ENCODE measurements at places on chromosomes 7 and 10. TPM values are rescaled to one million over a fixed set of nuclear protein-coding genes. Genes with fewer than 3 reads are reported as not detected.

DGKB gene
- total RNA-seq = 0.75 TPM

TMEM270 gene
- total RNA-seq = not detected

DNA sequence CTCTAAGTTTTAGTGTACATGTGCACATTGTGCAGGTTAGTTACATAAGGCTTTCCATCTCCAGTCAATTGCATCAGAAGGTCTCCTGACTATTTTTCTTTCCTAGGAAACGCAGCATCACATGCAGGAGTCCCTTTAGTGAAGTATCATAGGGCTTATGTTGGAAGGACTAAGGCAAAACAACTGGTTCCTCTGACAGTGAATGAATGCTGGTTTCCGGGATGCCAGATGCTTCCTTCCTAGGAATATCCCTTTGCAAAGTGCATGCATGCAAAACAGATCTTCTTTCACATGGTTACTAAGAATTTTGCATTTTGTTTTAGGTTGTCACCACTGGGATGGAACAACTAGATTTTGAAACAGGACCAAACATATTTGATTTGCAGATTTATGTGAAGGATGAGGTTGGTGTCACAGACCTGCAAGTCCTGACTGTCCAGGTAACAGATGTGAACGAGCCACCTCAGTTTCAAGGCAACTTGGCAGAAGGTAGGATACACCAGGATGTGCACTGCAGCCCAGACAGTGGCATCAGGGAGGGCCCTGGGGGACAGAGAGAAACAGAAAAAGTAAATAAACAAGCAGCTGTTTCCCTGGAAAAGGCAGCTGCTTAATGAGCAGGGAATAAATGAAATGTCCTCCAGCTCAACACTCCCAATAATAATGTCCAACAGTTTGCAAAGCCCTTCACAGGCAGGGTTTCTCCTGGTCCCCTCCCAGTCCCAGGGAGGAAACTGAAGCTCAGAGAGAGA, 17.8 kb downstream of the CDHR3 start:
- no peak for DNase-seq

- no peak for DNase-seq
Observed at GRCh38 chr10:287814-288213, 152.6 kb downstream of the ZMYND11 start.

- no peak for DNase-seq
Observed at GRCh38 chr7:152987656-152988055, 228.1 kb downstream of the ACTR3B start.

GRCh38 chr7:142892951-142893350, 7.4 kb upstream of the TRPV6 start:
- DNase-seq = no peak

DNA sequence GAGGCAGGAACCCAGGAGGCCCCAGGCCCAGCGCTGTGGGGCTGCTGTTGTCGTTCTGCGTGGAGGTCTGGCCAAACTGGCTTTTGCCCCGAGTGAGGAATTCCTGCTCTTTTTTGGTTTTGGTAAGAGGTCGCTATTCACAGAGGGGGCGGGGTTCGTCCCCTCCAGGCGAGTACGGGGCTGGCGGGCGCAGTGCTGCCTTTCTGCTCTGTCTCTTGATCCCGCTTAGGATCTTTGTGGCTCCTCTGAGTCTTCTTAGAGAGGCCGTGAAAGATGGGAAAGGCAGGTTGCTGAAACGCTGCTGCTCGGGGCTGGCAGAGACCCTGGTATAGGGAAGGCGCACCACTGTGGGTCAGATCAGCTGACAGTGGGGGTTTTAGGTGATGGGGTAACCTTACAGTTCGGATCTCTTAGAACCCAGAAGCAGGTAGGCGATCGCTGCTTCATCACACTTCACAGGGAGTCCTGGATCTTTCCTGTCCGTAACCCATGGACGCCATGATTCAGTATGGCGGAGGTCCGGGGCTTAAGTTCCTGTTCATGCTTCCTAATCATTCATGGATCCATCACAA, 136.7 kb downstream of the KIF20B start:
- DNase-seq = no peak

All from cardiac septum (tissue), 1 donor.